Activated CD4-positive, alpha-beta T cell treated with anti-CD3 and anti-CD28 coated beads for 1 hour (primary cell): ENCODE measurements at places on chromosomes 6 and 20.

DNA sequence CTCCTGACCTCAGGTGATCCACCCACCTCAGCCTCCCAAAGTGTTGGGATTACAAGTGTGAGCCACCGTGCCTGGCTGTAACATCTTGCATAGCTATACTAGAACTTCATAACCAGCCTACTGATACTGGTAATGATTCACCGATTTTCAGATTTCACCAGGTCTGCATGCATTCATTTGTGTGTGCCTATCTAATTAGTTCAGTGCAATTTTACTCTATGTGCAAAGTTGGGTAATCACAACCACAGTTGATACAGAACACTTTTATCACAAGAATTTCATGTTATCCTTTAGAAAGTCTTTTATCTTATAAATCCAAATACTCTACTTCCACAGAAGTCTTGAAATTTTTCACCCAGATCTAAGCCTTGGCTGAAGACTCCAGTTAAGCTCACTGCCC, 22.2 kb downstream of the FASTKD5 start:
- no peak for DNase-seq

- peak; percentile 50 for DNase-seq
Observed at GRCh38 chr6:26521600-26522391, 16.4 kb upstream of the HMGN4 start.

GRCh38 chr6:166194914-166195859, 27.5 kb upstream of the TBXT start:
- DNase-seq, result no peak

DNA sequence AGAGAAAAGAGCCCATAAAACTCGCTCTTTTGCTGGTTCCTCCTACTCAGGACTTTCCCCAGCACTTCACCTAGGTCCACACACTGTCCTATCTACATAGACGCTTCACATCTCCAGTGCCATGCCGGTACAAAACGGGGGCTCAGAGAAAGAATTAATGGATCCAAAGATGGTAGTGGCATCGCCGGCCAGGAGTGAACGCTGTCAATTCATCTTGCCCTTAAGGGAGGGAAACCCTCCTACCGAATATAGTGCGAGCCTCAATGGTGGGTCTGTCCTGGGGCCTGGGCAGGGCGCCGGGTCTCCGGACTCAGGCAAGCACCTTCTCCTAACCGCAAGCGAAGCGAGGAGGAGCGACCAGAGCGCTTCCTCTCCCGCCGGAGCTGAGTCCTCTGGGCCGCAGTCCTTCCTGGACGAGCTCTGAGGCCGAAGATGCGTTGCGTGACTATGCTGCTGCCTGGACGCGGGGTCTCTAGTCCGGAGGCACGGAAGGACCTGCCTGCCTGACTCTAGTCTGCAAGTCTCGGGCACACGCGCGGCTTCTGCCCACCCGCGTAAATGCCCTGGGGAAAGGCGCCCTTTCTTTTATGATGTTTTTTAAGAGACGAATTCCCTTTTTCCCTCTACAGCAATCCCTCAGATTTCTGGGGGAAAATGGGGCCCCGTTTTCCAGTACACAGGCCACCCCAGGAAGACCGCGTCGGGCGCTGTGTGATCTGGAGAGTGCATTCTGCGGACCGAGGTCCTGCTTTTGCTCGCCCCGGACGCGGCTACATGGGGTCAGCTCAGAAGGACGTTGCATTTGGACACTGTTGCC, 100.1 kb upstream of the PRDM1 start:
- no peak for DNase-seq

GRCh38 chr6:71211799-71212198, 76.8 kb upstream of the OGFRL1 start:
- DNase-seq, result no peak

DNA sequence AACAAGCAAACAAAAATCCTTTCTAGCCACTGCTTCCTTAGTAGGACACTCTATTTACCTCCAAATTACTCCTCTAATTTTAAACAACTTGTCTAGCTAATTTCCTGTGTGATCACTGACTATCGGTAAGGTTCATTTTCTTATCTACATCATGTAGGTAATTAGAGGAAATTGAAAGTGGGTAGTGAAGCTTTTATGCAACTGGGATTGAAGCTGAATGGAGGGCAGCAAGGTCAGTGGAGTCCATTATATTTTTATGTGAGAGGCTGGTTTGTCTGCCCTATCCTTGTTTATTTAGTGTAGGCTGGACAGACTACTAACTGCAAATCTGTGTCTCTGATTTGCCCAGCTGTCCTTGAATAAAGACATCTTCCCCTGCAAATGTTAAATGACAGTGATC, 88.5 kb upstream of the SIM1 start:
- no peak for DNase-seq
